ENCODE measurements at places on chromosomes 4 and X.

- DNase-seq, result no peak
These were observed 123.1 kb upstream of the SLC34A2 start for GRCh38 chr4:25532591-25532990.

DNA sequence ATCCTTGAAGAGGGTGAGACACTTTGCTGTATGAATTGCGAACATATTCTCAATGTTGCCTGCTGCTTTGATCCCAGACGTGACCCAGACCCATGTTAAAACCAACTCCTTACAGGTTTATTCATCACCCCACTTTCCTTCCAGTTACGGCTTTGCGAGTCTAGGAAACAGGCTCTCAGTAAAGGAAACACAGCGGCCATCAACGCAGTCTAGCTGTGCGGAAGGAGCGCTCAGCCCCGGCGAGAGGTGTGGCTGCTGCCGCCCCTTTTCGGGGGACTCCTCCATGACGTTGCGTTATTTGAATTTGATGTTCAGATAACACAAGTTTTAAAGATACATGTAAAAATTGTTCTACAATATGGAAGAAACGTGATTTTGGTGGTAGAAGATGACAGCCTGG, 206.4 kb upstream of the FAT1 start:
- DNase-seq, result no peak

DNA sequence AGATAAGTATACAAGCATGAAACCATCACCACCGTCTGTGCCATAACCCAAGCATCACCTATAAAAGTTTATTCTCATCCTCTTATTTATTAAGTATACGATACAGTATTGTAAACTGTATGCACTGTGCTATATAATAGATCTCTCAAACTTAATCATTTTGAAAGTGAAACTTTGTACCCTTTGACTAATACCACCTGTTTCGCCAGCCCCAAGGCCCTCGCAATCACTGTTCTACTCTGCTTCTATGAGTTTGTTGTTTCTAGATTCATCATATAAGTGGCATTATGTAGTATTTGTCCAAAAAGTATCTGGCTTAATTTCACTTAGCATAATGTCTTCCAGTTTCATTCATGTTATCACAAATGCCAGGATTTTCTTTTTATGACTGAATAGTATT, 72.1 kb upstream of the DOCK11 start:
- DNase-seq, result no peak

DNA sequence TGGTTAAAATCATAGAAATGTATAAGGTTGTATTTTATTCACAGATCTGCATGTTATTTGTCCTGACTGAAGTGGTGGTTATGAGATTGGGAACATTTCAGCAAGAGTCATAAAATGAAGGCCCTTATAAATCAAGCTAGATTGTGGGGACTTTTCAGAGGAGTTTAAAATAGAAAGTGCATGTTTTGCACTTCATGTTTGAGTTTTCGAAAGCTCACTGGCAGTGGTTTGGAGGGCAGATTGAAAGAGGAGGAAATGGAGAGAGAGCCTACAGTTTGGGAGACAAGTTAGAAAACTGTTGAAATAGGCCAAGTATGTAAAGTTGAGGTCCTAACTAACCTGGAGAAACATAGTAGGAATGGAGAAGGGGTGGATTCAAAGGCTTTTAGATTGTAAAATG, 124.9 kb downstream of the KDM6A start:
- no peak for DNase-seq

DNA sequence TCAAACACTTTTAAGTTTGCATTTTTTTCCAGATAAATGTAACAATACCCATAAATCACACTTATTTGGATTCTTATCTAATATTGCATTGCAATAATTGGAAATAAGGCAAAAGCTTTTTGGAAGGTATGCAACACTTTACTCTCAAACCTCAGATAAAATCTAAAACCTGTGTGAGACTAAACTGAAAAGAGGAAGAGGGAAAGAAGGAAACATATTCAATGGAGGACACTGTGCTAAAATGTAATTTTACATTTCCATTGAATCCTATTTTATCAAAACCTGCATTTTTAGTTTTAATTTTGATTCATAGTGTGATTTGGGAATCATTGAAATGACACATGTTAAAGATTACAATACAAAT, 99.4 kb downstream of the HPGD start:
- no peak for DNase-seq

- no peak for DNase-seq
These were observed 36.4 kb upstream of the PLAC1 start for GRCh38 chrX:134694333-134695322.

- DNase-seq, result no peak
These were observed 357.0 kb upstream of the AADAT start for GRCh38 chr4:170446782-170447181.

DNA sequence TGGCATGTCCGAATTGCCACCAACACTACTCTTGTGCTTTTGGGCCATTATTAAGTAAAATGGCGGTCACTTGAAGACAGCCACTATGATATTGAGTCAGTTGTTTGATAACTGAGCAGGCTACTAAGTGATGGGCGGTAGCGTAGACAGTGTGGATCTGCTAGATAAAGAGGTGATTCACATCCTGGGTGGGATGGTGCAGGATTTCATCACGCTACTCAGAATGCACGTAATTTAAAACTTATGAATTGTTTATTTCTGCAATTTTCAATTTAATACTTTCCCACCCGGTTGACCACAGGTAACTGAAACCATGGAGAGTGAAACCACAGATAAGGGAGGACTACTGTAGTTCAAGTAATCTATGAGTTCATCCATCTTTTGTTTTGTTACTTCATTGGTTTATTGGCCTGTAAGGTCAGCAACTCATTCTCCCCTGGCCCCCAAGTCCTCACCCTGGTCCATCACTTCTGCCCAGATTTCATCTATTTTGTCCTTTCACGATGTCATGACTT, 2.9 kb downstream of the ARAF start:
- DNase-seq, result no peak

GRCh38 chrX:115650916-115651315, 89.9 kb downstream of the PLS3 start:
- no peak for DNase-seq

GRCh38 chr4:187251896-187252295, 528.2 kb upstream of the FAT1 start:
- DNase-seq, result no peak

DNA sequence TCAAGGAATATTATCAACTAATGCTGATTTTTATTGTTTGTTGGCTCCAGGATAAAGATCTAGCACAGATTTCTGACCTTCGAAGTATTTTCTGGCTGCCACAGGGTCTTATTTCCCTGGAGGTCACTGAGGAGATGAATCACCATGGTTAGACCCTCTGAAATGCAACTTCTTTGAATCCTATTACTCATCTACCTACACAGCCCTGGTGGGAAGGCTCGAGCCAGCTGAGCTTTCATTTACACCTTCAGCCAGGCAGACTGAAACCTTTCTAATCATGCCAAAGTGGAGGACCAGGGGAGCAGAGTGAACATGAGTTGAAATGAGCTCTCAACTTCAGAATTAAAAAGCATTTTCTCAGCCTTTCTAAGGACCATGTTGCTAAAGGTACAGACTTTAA, 130.5 kb downstream of the SMIM20 start:
- no peak for DNase-seq

DNA sequence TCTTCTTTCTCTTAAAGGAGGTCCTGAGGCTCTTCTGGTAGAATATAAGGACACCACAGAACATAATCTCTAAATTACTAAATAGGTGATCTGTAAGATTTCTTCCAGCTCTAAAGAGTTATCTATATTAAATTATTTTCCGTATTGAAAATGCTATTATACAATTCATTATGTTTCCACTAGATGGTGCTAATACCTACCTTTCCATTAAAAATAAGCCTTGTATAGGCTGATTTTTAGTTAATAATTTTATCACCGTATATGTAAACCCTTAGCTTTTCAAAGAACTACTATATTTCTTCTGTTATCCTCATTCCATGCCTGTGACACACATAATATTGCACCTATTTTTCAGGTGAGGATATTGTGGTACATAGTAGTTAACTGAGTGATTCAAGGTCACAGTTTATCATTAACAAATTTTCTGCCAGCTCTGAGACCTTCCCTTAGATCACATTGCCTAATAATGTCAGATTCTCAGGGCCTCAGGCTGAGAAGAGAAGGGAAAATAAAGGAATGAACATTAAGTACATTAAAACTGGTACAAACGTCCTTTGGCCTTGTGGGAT, 138.8 kb downstream of the TEX11 start:
- peak; percentile 1 for DNase-seq

DNA sequence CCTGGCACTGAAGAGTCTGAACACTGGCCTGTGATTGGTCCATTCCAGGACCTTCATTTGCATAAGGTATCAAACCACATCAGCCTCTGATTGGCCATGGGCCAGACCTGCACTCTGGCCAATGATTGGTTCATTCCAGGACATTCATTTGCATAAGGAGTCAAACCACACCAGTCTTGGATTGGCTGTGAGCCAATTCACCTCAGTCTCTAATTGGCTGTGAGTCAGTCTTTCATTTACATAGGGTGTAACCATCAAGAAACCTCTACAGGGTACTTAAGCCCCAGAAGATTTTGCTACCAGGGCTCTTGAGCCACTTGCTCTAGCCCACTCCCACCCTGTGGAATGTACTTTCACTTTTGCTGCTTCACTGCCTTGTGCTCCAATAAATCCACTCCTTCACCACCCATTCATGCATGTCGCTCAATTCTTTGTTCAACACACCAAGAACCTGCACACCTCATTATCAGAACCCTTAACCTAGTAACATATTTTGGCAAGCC, 14.2 kb upstream of the HERC5 start:
- no peak for DNase-seq

- no peak for DNase-seq
These were observed 90.7 kb downstream of the NSUN7 start for GRCh38 chr4:40840255-40840984.

DNA sequence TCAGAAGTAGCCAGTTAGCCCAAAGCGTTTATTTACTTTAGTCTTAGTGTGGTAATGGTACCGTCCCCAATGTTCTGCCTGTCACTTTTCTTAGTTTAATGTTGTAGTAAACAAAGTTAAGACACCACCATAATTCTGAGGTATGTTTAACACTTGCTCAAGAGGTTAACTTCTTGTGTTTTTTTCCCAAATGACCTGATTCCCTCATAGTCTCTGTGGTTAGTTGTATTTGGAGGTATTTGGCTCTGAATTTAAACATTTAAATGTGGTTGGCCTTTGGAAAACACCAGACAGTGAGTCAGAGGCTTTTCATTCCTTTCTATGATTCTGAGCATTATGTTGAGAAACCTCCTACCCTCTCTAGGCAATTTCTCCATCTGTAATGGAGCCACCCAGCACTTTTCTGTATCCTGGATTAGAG, 47.9 kb downstream of the CXCL1 start:
- no peak for DNase-seq

GRCh38 chr4:184058026-184058425, 152.9 kb downstream of the STOX2 start:
- no peak for DNase-seq

DNA sequence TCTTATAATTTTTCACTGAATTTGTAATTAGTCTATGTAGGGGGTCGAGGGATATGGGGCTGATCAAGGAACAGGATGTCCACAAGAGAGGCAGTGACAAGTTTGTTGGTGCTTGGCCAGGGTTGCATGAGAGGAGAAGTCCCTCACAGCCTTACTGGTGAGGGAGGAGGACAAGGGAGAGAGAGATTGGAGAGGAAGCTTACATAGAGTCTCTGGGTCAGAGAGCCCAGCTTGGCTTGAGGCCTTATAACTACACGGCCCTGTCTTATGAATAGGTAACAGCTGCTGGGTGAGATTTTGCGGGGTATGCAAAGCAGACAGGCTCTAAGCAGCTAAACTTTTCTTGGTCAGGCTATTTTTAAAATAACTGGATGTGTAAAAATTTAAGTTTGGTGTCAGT, 37.9 kb upstream of the OTUD4 start:
- DNase-seq, result no peak

DNA sequence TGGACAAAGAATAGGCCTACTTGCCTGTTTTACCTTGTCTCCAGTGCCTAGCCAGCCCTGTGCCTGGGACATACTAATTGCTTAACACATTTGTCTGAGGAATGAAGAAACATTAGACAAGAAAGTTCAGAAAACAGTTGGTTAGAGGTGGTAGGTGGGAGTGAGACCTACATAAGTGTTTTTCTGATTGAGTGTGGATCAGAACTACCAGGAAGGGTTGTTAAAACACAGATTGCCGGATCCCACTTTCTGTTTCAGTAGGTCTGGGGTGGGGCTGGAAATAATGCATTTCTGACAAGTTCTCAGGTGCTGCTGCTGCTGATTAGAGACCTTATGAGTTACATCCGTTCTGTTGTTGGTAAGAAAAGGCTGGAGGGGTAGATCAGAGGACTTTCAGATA, 5.7 kb upstream of the JADE1 start:
- DNase-seq, result no peak

DNA sequence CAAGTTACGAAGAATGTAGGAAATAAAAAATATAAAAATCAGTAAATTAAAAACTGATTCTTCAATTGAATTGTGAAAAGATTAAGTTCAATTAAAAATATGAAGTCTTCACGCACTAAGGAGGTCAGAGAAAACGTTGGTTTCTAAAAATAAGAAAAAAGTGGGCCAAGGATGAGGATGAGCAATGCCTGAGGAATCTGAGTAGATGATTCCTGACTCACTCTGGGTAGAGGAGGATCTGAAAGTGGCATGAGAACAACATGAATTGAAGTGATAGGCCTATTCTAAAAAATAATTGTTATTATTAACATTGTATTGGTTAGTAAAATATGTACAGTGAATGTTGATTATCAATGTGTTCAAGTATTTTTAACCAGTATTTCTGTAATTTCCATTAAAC, 444.2 kb downstream of the GRIA2 start:
- no peak for DNase-seq

DNA sequence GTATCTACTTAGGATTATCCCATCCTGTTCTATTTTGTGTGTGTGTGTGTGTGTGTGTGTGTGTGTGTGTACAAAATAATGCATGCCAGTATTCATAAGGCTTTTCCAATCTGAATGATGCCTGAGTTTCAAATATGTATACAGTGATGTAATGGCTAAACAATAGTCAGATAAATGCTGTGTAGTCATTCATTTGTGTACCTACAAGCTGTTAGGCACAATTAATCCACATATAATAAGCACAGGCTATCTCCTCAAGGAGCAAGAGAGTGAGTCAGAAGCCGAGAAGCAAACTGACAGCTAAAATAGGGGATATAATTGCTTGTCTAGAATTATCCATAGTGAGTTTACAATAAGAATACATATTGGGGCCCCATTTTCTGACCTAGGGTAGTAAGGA, 15.7 kb downstream of the DMD start:
- DNase-seq, result no peak

DNA sequence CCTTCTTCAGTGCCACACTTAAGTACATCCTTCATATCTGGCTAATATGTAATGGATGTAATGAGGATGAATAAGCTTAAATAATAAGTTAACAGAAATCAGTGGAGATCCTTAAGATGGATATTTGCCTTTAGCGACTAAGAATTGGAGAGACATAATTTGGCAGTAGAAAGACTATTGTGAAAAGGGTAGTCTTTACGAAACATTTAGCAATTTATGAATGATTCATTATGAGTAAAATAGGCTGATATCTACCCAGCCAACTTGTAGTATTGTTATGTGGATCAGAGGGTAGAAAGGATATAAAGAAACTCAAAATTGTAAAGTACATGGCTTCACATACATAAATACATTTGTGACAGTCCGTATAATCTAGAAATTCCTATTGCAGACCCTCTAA, 2371.8 kb downstream of the PCDH7 start:
- no peak for DNase-seq

Measured in CD4-positive, alpha-beta T cell treated with Interleukin-21 for 1 hour (primary cell).